ENCODE measurements at places on chromosomes 2 and 18.

GRCh38 chr2:200765995-200766660, 45.6 kb upstream of the BZW1 start:
- DNase-seq, result no peak

- no peak for DNase-seq
Measured at GRCh38 chr2:17317439-17317976, 200.7 kb downstream of the RAD51AP2 start.

GRCh38 chr2:50514901-50515300, 517.0 kb downstream of the NRXN1 start:
- no peak for DNase-seq

GRCh38 chr2:217398860-217399259, 539.0 kb upstream of the TNP1 start:
- no peak for DNase-seq

DNA sequence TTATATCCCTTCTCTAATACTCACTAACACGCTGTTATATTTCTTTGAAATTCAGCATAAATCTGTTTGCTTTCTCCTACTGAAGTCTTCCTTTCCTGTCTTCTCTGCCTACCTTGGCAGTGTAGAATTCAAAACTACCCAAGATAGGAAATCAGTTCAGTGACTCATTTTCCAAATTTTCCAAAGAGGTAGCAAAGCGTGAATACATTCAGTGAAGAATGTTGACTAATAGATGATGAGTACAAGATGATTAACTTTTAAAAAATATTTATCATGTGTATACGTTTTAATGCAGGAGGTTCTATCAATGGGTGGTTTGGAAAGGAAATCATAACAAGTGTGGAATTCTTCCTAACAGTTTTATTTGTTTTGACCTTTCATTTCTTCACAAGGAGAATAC, 201.9 kb upstream of the SLC8A1 start:
- no peak for DNase-seq

GRCh38 chr2:222504191-222504590, 79.8 kb downstream of the SGPP2 start:
- no peak for DNase-seq

- DNase-seq, result no peak
Measured at GRCh38 chr2:15874321-15874720, 66.0 kb upstream of the MYCN start.

GRCh38 chr2:96555146-96555610, 18.6 kb downstream of the ARID5A start:
- DNase-seq, result no peak

GRCh38 chr2:58006256-58006951, 40.2 kb upstream of the VRK2 start:
- DNase-seq, result no peak

DNA sequence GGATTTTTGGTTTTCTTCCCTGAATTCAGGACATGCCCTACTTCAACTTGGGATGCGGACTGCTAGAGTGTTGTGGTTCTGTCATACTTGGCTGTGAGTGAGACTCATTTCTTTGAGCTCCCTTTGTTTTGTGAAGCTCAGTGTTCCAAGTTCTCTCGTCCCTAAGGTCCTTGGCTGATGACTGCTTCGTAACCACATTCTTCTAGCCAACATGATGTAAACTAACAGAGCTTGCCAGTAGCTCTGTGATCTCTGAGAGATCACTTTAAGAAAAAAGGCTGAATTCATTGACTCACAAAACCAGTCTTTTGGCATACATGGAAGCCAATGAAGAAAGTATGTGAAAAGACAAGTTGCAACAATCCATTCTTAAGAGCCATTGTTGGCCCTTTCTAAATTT, 96.9 kb upstream of the MSTN start:
- DNase-seq, result no peak

- DNase-seq, result no peak
Measured at GRCh38 chr2:234448506-234449184, 48.2 kb downstream of the ARL4C start.

DNA sequence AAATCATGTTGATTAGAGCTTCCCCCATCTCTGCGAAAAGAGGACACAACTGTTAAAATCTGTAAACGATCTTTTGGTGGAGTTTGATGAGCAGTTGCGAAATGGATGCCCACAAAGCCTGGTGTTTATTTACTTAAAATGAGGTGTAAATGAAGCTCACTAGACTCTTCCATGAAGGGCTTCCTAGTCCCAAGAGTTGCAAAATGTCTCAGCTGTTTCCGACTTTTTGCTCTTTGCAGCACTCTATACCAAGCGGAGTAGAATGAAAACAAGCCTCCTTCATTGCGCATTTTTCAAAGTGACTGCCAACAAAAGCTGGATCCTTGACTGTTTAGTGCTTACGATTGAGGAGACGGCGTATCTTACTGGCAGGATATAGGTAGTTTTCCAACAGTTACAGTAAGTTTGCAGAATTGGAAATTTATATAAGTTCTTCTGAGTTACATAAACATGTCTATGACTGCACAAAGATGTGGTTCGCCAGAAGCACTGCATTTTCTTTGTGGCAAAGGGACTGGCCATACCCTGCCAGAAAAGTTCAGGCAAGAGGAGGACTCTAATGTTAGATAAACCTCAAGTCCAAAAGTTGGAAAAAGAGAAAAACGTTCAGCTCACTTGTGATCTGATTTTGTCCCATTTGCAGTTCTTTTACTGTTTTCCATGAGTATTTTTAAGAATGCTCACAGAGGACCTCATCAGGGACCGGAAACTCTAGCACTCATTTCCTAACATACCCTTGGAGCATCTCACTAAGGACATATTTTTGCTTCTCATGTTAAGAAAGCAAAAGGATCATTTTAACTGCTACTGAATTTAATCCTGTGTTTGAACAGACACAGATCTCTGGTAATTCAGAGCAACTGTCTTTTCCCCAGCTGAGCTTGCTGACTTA, 42.7 kb downstream of the COLEC12 start:
- no peak for DNase-seq

GRCh38 chr2:149084924-149085795, 46.7 kb downstream of the LYPD6B start:
- DNase-seq, result no peak

DNA sequence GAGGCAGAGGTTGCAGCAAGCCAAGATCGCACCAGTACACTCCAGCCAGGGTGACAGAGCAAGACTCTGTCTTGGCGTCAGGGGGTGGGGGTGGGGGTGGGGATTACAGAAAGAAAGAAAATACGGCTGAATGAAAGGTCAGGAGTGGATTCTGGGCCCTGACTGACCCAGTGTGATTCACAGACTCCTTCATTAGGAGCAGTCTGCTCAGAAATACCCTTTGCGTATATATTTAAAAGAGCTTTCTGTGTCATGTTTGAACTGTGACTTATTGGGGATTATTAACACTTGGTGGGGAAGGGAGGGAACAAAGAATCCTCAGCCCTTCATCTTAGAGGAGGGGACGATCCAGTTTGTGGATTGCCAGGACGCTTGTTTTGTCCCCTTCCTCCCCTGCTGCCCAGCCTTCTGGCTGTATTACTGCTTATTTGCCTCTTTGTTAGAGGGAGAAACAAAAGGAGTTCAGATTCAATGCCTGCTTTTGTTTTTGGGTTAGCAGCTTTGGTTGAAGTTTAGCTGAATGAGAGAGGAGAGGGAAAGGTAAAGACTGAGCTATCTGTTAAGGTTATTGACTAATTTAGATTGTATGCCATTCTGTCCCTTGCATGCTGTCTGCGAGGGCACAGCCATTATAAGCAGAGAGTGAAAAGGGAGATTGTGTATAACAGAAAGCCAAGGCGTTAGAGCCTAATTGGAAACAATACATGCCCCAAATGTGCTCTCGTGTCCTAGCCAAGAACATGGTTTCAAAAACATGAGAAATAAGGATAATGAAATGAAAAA, 118.3 kb downstream of the FMNL2 start:
- no peak for DNase-seq

GRCh38 chr18:28041366-28041765, 135.6 kb downstream of the CDH2 start:
- no peak for DNase-seq

DNA sequence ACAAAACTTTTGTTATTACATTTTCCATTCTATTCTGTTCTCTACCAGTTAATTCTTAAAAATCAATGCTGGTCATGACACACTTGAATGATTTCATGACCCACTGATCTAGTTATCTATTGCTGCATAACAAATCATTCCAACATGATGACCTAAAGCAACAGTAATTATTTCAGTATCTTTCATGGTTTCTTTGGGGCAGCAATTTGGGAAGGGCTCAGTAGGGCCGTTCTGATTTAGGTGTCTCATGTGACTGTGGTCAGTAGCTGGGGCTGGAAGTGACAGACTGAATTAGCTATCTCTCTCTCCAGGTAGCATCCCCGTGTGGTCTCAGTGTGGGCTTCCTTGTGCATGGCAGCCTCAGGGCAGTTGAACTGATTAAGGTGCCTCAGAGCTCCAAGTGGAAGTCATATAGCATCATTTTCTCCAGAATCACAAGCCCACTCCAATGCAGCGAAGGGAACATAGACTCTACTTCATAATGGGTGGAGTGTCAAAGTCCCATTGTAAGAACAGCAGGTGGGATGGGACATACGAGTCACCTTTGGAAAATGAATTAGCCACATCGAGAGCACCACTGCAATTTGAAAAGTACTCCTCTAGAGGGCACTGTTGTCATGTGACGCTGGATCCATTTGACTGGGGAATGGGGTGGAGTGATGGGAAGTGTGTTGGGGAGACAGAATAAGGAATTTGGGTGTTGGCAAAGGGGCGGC, 39.1 kb upstream of the FAM136A start:
- DNase-seq, result peak; percentile 15

GRCh38 chr2:108534584-108535356, 500 bp downstream of the LIMS1 start:
- DNase-seq, result peak; percentile 10

DNA sequence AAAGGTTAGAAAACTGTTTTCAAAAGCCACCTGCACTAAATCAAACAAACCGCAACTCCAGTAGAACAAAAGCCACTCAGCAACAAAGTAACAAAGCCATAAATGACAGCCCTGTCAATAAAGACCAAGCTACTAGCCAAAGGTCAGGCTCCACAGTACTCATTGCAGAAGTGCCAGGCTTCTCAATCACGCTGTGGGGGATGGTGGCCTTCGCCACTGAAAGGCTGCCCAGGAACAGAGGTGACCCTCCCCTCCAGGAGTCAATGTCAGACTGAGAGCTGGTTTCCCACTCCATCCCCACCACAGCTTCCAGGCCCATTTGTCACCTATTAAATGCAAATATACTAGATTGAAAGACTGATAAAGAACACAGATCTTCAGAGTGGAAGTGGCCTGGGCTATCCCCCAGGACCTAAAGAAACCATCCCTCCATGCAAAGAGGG, 5.9 kb downstream of the ATP8B1 start:
- no peak for DNase-seq

DNA sequence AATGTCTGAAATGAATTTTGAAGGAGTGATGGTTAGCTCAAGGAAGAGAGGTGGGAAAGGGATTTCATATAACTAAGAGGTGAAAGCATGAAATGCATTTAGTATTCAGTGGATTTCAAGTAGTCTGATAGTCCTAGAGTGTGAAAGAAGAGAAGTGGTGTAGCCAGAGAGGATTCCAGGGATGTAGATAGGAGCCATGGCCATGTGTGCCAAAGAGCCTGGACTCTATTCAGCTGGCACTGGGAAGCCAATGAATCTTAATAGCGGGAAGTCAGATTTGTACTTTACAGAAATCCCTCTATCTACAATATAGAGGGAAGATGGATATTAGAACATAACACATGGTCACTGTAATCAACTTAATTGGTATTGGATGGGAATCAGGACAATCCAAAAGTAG, 8.3 kb upstream of the BOLL start:
- no peak for DNase-seq

- no peak for DNase-seq
Measured at GRCh38 chr2:11270891-11271290, 73.5 kb downstream of the ROCK2 start.

Data from activated CD4-positive, alpha-beta T cell treated with anti-CD3 and anti-CD28 coated beads for 1 hour (primary cell).